ENCODE measurements at places on chromosomes 16 and 17. TPM values are rescaled to one million over a fixed set of nuclear protein-coding genes. Genes with fewer than 3 reads are reported as not detected.

GRCh38 chr17:32268734-32269288 lies 3.2 kb downstream of the RHBDL3 start:
- DNase-seq = peak; percentile 36

LGALS9 gene
- 2.9 TPM for total RNA-seq

- peak; percentile 69 for DNase-seq
Observed at GRCh38 chr16:13093661-13094060, 192.3 kb downstream of the SHISA9 start.

HSF5 gene
- 0.14 TPM for total RNA-seq

GRCh38 chr17:36600936-36601302 lies 464 bp upstream of the MRM1 start:
- no peak for DNase-seq

DNA sequence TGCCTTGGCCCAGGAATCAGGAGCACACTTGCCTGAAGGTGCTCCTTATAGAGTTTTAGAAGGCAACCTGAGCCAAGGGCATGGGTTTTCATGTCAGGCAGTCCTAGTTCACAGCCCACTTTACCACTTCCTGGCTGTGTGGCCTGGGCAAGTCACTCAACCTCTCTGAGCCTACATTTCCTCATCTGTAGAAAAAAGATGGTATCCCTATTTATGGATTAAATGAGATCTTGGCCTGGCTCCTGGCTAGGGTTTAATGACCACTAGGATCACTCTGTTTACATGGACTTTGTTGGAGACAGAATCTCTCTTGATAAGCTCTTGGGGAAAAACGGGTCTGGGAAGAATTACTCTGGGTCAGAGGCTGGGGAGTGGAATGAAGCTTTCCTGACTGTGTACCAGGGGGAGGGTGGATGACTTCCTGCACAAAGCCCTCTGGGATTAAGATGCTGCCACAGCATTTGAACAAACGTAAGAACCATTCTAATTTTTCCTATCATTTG lies 2.3 kb downstream of the MT2A start:
- DNase-seq = no peak

DNA sequence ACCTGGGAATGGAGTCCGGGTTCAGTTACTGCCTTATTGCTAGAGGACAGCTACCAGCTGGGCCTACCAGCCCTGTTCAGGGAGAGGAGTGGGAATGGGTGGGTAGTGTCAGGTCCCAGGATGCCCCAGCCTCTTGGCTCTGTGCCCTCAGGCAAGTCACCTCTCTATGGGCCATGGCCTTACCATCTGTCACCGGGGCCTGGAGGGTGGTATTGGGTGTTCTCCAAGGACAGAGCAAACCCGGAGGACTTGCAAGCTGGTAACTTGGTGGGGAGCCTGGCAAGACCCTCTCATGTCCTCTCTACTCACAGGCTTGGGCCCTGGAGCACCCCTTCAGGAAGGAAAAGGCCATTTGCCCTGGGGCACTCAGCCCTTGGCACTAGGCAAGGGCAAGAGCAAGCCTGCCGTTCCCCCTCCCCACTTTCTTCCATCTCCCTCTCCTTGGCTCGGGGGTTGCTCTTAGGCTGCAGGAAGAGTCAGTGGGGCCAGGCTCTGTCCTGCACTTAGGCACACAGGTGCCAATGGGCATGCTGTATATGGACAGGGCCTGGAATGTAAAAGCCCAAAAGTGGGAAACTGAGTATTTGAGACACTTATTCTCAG lies 170.0 kb upstream of the ZNF267 start:
- no peak for DNase-seq

ZNF263 gene
- 31.8 TPM for total RNA-seq

DNA sequence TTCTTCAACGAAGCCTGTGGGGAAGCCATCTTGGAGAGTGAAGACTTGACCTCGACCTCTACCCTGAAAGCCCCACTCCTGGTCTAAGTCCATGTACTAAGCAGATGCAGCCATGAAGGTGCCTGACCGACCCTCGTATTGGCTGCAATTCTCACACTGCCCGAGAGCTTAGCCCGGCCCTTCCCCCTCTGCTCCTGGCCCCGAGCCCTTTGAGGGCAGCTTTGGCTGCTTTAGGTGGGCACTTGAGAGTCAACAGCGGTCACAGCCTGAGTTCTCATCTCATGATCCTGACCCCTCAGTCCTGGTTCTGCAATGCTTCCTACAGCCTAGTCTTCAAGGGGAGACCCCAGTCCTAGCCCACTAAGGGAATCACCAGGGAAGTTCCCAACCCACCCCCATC lies 35.9 kb downstream of the SRL start:
- DNase-seq = no peak

- no peak for DNase-seq
Observed at GRCh38 chr16:64047207-64047606, 1074.7 kb downstream of the CDH11 start.

DNA sequence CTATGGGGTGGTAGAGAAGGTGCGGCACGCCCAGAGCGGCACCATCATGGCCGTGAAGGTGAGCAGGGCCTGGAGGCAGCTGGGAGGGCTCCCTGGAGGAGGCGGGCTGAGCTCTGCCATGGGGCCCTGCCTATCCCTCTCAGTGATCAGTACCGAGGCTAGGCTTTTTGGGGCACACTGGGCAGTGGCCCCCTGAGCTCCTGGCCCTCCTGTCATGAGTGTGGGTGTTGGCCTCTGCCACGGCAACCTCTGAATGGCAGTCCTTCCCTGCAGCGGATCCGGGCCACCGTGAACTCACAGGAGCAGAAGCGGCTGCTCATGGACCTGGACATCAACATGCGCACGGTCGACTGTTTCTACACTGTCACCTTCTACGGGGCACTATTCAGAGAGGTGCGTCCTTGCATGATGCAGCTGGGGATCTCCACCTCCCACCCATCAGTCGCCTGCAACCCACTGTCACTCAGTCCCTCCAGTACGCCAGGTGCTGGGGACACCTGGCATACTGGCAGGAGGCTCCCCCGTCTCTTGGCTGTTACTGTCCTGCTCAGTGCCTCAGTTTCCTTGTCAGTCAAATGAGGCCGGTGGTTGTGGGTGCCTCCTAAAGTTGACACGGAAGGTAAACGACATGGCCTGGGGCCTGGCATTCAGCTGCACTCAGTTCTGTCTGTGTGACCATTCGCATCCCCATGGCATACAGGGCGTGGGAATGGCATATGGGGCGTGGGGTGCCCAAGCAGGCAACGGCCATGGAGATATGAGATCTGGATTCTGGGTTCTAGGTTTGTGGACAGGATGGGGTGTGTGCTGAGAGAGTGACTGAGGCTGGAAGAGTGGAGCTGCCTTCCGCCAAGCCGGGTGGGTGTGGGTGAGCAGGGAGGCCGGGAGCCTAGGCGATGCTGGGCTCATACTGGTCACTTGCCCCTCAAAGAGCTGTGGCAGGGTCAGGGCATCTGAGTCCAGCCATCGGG lies 16.4 kb downstream of the MAP2K3 start:
- no peak for DNase-seq

PKMYT1 gene
- 103 TPM for total RNA-seq

GRCh38 chr17:32264823-32265191 lies 825 bp upstream of the RHBDL3 start:
- DNase-seq = peak; percentile 77

GRCh38 chr17:73480740-73481139 lies 163.5 kb downstream of the SDK2 start:
- DNase-seq = no peak

GGA3 gene
- total RNA-seq = 67.8 TPM

- no peak for DNase-seq
Observed at GRCh38 chr17:33905338-33905800, 349.7 kb upstream of the CCL2 start.

MT1H gene
- 2.2 TPM for total RNA-seq

WNT9B gene
- total RNA-seq = not detected

GRCh38 chr17:37736428-37736827 lies 8.4 kb downstream of the HNF1B start:
- no peak for DNase-seq

PSME3IP1 gene
- 94.2 TPM for total RNA-seq

DNA sequence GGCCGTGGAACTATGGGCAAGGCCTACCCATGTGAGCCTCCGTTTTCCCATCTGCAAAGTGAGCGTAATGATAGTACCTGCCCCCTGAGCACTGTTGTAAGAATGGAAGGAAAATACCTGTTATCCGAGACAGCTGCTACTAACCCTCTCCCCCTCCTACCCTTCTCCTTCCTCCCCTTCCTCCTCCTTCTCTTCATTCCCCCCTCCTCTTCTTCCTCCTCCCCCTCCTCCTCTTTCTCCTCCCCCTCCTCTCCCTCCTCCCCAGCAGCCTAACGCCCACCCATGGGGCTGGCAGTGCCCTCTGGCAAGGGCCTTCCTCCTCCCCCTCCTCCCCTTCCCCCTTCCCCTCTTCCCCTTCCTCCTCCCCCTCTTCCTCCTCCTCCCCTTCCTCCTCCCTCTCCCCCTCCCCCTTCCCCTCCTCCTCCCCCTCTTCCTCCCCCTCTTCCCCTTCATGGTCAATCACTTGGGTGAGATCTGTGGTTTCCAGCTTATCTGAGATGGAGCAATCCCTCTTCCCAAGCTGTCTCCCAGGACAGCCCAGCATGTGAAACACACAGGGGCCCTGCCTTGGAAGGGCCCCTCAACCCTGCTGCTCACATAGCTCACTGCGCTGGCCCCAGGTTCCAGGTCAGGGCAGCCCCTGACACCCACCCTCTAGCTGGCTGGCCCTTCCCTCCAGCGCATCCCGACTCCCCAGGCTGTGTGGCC lies 6.4 kb downstream of the ZFPM1 start:
- DNase-seq = no peak

GRCh38 chr17:56642424-56642823 lies 48.9 kb downstream of the NOG start:
- DNase-seq = no peak

DNA sequence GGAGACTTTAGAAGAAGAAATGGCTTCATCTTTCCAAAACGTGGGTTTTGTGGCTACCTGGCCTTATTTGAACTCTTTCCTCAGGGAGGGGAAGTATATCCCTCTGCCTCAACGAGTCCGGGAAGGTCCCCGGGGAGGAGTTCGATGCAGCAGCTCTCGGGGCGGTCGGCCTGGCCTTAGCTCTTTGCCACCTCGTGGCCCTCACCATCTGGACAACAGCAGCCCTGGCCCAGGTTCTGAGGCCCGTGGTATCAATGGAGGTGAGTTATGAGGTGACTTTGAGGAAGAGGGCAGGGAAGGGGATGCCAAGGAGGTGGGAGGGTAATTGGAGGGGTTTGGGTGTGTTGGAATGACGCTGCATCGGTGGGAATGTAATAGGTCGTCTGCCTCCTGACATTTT lies 7.7 kb downstream of the ATXN2L start:
- DNase-seq = no peak

GRCh38 chr17:18261146-18261515 lies 669 bp downstream of the MIEF2 start:
- DNase-seq = peak; percentile 81

DNA sequence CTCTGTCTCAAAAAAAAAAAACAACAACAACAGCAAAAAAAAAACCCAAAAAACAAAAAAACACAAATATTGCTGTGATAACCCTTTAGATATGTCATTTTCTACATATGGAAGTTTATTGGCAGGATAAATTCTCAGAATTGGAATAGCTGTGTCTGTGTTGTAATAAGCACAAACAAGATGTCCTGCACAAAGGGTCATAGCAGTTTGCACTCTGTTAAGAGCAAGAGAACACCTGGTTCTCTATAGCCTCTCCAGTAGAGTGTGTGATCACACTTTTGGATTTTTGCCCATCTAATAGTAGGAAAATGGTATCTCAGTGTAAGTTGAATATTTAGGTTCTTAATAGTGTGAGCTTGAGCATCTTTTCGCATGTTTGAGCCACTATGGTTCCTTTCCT lies 60.4 kb downstream of the USP43 start:
- no peak for DNase-seq

KRTAP4-7 gene
- not detected for total RNA-seq

GRCh38 chr17:1764284-1764683 lies 2.4 kb downstream of the SERPINF1 start:
- no peak for DNase-seq

PDPK1 gene
- 27.6 TPM for total RNA-seq

GRB7 gene
- 74.3 TPM for total RNA-seq

DNA sequence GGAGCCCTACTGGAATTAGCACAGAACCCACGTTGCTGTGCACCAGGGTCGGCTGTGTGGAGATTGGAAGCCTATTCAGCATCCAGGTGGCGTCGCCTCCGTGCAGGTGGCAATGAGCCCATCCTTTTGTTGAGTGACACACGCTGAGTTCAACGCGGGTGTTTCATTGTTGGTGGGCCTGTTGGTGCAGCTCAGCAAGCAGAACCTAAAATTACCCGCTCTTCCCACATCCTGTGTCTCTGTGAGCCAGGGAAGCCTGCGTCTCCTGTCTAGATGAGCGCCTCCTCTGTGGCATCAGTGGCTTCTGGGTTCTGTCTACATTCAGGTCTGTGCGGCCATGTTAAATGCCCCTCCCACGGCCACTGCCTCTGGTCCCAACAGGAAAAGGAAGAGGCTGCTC lies 14.5 kb downstream of the CD2BP2 start:
- DNase-seq = no peak

SLC5A2 gene
- total RNA-seq = not detected

RAB26 gene
- 5.4 TPM for total RNA-seq

- no peak for DNase-seq
Observed at GRCh38 chr17:30382345-30382744, 3.6 kb downstream of the CPD start.

- no peak for DNase-seq
Observed at GRCh38 chr16:51167170-51167895, 16.3 kb upstream of the SALL1 start.
